Activated gamma-delta T cell (primary cell): ENCODE measurements at places on chromosomes 7 and 10.

DNA sequence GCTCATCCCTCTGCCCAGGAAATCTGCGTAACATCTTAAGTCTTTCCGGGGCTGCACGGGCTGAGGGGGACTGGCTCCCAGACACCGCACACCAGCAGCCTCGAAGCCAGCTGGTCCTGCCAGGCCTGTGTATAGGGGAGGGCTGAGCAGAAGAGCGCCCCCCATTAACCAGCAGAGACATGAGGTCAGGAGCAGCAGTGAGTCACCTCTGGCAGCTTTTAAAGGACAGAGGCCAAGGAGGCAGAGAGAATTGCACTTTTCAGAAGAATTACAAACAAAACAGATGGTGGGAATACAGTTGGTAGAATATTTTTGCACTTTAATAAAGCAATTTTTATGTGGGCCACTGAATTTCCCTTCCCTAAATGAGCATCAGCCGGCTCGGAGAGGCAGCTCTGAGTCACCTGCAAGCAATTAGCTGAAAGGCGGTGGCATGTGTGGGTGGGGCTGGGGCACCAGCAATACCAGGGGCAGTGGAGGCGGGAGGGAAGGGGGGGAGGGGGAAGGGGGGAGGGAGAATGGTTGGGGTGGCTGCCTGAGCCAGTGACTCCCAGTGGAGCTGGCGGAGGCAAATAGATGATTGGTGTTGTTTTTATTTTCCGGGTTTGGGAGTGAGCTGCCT, 39.1 kb downstream of the GOLGA7B start:
- no peak for DNase-seq

DNA sequence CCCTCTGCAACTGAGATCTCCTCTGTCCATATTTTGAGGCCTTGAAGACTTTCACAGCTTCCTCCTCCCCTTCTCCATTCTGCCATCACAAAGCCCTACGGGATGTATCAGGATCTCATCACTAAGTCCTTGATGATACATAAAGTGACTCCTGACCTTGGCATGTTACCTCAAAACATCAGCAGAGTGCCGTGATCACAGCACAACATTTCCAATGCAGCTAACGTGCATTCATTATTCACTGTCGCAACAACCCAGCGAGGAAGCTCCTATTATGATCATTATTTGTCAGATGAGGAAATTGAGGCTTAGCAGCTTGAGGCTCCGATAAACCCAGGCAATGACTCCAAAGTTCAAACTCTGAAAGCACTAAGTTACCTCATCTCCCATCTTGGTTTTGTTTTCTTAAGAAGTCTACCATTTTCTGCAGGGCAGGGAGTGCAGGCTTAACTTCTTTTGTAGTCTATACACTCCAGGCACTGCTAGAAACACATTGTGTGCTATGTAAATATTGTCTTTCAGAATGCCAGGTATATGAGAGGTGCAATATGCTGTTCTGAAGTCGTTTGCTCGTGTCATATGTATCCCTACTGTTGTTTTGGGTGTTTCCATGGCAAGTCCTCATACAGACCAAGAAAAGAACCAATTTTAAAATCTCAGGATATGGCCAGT, 80.6 kb upstream of the C1QL3 start:
- DNase-seq = no peak

- no peak for DNase-seq
Observed at GRCh38 chr10:64115908-64116643, 594.9 kb downstream of the REEP3 start.

DNA sequence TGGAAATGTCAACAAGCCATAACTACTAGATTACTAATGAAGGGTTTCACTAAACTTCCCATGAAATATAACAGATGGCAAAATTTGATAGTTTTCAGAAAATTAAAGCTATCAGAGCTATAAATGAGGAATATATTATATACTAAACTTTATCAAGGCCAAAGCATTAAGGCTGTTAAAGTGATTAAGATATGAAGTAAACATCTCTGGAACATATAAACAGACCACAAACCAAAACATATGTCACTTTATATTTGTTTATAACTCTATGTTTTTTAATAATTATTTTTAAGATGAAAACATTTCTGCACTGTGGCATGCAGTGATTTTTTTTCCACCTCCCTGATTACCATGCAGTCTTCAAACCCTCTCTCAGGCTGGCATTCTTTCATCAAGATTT, 120.2 kb downstream of the REEP3 start:
- DNase-seq = no peak

- DNase-seq = no peak
Observed at GRCh38 chr10:132470410-132471124, 67.0 kb upstream of the INPP5A start.

DNA sequence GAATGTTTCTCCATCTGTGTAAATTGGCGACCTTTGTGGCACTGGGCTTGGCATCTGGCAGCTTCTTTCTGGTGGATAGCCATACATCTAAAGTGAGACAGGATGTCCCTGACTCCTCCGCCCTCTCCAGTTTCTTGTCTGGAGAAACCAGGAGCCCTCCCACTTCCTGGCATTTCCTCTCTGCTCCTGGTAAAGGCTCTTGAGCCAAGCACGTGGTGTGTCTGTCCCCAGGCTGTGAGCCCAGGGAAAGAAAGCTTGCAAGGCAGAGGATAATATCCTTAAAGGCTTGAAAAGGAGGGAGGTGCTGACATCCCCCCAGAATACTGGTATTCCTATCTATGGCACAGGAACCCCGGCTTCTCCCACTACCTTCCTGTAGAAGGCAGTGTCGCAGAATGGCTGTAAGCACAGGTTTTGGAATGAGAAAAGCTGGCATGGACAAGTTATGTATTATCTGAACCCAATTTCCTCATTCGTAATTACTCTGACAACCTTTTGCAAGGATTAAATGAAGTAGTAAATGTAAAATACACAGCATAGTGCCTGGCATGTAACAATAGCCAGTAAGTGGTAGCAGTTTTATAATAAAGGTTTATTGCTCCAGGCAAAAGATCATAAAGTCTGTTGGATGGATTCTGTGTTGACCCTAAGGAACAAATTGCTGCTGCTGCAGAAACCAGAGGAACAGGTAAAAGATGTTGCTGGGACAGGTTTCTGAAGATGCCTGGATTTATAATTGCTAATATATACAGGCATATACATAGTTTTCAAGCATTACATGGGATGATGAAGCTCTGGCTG, 11.8 kb upstream of the ACSL5 start:
- DNase-seq = no peak

DNA sequence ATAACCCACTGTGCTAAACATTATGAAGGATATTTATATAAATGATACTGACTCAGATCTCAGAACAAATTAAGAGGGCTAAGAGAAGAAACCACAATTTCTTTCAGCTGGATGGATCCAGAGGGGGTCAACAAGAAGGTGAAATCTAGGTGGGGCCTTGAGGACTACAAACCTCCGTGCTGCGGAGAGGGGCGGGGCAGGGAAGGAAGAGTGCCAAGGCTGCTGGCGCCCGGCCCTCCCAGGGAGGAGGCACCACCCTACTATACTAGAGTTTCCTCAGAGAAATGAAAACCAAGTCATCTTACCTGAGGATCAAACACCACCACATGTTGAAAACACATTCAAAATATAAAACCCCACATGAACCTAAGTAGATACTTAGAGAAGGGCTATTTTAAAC, 29.3 kb upstream of the CRYGN start:
- no peak for DNase-seq
